ENCODE measurements at places on chromosomes 5 and 9.

DNA sequence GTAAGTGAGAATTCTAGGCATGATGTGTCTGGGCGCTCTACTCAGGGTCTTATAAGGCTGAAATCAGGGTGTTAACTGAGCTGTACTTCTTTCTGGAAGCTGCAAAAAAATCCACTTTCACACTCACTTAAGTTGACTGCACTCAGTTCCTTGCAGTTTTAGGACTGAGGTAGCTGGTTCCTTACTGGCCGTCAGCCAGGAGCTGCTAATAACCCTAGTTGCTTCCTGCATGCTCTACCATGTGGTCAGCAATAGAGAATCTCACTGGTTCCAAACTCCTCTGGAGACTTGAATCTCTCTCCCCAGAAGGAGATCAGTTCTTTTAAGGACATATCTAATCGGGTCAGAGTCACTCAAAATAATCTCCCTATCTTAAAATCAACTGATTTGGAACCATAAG lies 911.2 kb downstream of the EFNA5 start:
- peak; percentile 0 for DNase-seq

- DNase-seq = no peak
Observed at GRCh38 chr5:170691657-170692056, 91.9 kb upstream of the GABRP start.

DNA sequence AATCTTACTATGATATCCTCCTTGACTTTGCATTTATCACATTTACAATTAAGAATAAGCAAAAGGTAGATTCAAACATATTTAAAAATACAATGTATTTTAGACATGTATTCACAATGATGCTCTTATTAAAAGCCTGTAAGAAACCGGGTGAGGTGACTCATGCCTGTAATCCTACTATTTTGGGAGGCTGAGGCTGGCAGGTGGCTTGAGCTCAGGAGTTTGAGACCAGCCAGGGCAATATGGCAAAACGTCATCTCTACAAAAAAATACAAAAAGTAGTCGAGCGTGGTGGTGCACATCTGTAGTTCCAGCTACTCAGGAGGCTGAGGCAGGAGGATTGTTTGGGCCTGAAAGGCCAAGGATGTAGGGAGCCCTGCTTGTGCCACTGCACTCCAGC lies 618.4 kb downstream of the CDH18 start:
- DNase-seq = no peak

GRCh38 chr5:159091065-159091464 lies 8.7 kb downstream of the EBF1 start:
- DNase-seq = no peak

- DNase-seq = peak; percentile 72
Observed at GRCh38 chr9:94140791-94141790, 56.8 kb downstream of the PTPDC1 start.

GRCh38 chr5:175653763-175654162 lies 4.1 kb upstream of the HRH2 start:
- DNase-seq = no peak

DNA sequence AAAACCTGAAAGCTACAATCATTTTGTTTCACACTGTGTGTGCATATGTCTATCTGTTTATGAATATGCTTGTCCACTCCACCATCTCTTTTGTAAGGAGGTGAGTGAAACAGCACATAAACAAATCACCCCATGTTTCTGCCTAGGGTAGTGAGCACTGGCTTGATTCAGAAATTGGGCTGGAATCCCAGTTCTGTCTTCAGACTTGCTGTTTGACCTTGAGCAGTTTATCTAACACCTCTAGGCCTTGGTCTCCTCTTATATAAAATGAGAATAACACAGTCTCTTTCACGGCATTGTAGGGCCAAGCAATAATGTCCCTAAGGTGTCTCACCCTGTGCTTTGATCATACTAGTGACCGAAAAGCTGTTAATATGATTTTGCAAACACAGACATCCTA lies 61.2 kb downstream of the ZNF366 start:
- no peak for DNase-seq

- no peak for DNase-seq
Observed at GRCh38 chr5:72228960-72229359, 91.1 kb downstream of the MRPS27 start.

DNA sequence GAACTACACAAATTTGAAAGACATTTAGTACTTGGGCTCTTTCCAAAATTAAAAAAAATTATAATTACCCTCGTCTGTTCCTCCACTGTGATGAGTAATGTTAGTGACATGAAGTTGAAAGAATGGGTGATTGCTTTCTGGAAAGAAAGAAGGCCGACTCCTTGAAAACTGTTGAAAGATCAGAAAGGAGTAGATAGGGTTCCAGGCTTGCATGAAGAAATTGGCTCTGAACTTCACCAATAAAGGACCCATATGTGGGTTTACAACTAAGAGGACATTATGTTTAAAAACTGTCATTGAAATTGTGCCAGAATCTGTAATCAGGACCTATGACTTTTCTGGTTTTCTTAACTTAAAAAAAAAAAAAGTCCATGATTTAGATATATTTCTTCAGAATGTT lies 20.7 kb upstream of the MOCS2 start:
- DNase-seq = peak; percentile 54

- DNase-seq = no peak
Observed at GRCh38 chr5:168989731-168990505, 311.0 kb downstream of the SLIT3 start.

- no peak for DNase-seq
Observed at GRCh38 chr9:98396656-98397055, 141.2 kb upstream of the TBC1D2 start.

DNA sequence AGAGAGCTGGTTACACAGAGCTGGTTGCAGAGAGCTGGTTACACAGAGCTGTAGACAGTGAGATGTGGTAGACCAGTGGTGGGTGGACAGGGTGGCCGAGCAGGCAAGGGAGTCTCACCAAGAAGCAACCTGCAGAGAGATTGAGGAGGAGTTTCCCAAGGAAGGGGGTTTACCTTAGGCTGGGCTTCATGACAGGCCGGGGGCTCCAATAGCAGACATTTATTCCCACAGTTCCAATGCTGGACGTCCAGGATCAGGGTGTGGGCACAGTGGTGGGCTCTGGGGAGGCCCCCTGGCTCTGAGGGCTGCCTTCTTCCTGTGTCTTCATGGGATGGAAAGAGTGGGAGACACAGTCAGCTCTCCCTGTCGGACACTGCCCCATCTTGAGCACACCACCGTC lies 386.9 kb upstream of the IRX4 start:
- DNase-seq = no peak

DNA sequence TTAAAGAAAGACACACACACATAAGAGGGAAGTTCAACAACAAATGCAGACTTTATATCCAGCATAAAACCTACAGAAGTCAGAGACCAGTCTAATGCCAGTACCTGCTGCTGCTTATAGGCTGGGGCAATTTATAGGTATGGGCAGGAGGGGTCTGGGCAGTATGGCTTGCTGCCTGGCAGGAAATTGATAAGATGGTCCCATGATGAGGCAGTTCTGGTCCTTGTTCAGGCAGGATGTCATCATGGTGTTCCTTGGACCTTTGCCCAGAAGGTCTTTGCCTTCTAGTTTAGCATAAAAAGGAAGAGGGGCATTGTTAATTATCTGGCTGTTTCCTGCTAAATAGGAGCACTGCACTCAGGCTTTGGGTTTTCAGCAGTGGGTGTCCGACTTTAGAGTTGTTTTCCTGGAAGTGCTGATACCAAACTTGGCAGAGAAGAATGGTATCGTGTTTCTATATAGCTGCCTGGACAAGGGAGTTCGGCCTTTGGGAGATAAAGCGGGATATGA lies 10.4 kb upstream of the PDCD1LG2 start:
- peak; percentile 70 for DNase-seq

All from fibroblast of mammary gland (primary cell).